RPMI7951 (cell line): ENCODE measurements at places on chromosomes 4 and X.

GRCh38 chr4:174332741-174333493 is 49.2 kb downstream of the CEP44 start:
- DNase-seq: no peak

- DNase-seq: no peak
These were observed 16.2 kb upstream of the GPKOW start for GRCh38 chrX:49139713-49140112.

- DNase-seq: no peak
These were observed 118.5 kb upstream of the NWD2 start for GRCh38 chr4:37126051-37126450.

GRCh38 chr4:72314869-72315268 is 254.2 kb downstream of the ADAMTS3 start:
- peak; percentile 74 for DNase-seq

DNA sequence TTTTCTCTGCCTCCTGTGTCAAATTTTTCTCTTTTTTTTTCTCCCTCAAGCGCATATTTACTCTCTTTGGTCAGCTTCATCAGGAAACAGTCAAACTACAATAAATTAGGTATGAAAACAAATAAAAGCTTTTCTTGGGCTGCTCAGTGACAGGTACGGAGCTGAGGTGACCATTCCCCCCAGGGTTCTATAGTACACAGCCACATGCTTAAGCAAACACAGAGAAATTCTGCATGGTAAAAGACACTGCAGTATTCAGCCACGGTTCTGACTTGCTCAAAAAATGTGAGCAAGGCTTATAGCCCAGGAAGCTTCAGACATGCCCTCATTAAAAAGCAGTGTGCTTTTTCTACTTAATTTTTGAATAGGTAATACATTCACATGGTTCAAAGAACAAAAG is 138.5 kb downstream of the GRIA3 start:
- no peak for DNase-seq

DNA sequence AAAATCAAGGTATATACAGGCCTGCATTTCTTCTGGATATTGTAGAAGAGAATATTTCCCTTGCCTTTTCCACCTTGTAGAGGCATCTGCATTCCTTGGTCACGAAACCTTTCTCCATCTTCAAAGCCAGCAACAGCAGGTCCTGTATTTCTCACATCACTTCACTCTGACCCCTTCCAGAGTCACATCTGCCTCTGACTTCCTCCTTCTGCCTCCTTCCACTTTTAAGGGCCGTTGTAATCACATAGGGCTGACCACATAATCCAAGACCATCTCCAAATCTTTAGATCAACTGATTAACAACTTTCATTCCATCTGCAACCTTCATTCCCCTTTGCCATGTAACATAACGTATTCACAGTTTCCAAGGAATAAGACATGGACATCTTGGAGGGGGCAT is 38.3 kb upstream of the NDP start:
- DNase-seq: no peak

GRCh38 chrX:85930099-85930498 is 117.3 kb downstream of the CHM start:
- DNase-seq: no peak

- DNase-seq: peak; percentile 42
These were observed 9.1 kb downstream of the LAMTOR3 start for GRCh38 chr4:99885063-99885664.

DNA sequence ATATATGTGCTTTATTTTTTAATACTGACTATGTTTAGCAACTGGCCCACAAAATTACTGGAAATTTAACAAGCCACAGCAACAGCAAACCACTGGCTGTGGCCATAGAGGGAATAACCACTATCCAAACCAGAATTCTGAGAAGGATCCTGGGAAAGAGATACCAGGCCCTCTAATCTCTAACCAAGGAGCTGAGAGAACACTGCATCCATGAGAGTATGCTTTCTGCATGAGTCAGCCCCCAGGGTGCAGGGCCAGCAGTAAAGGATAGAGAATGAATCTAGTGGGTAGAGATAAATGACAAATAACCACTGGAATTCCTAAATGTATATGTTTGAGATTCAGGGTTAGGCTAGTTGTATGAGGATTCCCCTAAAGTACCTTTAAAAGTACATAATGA is 221.8 kb downstream of the KIT start:
- peak; percentile 17 for DNase-seq

- peak; percentile 53 for DNase-seq
These were observed 5.7 kb downstream of the TCEANC start for GRCh38 chrX:13658602-13659001.

- DNase-seq: no peak
These were observed 235.8 kb downstream of the TRAM1L1 start for GRCh38 chr4:116849620-116850019.

GRCh38 chr4:42543762-42544161 is 113.1 kb downstream of the ATP8A1 start:
- no peak for DNase-seq

DNA sequence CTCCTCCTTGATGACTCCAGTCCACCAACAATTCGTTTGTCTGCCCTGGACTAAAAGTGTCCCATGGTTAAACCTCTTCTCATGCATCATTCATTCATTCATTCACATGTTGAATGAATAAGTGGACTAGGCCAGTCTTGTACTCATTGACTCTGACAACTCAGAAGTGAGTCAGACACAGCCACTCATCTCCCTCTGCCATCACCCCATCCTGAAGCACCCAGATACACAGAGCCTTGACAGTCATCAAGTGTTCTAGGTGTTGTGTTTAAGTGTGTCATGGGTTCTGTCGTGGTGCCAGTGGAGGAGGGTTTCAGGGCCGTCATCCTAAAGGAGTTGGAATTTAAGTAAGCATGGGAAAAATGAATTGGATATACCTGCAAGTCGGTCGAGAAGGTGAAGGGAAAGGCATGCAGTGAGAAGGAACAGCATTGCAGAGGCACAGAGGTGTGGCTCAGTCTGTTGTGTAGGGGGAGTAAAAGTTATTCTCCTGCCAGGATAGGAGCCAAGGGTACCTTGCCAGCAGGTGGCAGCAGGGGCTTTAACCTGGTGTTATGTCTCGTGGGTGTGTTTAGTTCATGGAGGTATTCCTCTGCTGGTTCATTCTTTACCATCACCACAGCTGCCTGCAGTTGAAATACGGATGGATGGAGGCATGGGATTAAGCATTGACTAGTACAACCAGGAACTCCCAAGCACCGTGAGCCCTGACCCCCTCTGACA is 18.3 kb downstream of the MAGED2 start:
- no peak for DNase-seq

DNA sequence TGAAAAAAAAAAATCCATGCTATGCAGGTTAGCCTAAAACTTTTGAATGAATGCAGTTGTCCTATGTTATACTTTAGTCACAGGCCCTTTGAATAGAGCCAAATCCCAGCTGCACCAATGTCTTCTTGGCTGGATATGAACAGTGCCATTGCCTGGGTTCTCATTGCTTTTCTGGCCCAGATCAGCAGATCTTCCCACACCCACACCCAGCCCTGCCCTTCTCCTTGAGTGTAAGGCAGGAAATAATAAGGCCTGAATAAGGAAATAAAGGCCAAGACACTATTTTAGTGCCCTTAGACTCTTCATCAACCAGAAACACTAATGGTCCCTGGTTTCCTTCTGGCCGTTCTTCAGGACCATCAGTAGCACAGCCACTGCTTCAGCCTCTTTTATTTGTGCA is 66.6 kb downstream of the USP38 start:
- no peak for DNase-seq

DNA sequence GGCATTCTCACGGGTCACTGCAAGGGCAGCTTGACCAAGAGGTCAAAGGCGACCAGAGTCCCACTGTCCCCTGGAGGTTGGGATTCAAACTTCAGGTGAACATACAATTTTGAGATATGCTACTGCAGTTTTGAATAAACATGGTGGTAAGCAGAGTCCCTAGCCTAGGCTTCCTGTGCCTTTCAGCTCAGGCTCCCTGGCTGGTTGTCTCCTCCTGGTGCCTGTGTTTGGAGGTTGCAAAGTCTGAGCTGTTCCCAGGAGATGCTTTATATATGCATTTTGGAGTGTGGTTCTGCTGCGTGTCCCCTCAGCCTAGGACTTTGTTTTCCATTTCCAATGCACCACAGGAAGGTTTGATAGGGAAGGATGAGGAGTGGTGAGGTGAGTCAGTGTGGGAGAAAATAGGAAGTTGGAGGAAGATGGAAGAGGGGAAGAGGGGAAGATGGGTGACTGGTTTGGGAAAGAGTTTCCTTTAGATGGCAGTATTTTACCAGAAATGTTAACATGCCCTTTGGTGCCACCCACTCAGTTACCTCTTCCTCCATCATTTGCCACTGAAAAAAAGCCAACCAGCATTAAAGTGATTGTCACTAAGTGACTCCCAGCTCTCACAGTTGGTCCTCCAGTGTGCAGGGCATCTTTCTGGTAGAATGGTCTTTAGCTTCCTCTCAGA is 211.7 kb upstream of the AGTR2 start:
- DNase-seq: peak; percentile 40

DNA sequence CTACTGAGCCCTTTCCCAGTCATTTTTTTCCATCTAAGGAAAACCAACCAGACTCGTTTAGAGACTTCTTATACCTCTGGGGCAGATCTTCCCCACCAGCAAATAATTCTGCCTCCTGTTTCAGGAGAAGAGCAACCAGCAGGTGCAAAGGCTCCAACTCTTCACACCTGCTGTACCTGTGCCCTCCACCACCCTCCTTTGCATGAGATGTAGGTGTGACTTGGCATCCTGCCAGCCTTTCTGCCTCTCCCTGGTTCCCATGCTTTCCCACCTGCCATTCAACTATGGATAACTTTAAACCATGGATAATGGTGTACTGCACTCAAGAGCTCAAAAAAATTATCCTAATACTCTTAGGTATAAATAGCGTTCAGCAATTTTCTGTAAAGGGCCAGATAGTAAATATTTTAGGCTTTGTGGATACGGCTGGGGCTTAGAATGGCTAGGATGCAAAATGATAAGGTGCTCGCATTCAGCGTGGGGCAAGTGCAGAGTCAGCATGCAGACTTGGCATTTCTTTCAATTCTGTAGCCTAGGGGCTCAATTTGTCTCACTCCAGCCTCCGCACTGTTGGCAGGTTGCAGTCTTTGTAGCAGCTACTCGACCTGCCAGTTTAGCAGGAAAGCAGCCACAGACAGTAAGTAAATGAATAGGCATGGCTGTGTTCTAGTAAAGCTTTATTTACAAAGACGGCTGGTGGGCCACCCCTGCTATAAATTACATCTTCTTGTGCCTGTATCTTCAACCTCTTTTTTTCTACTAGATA is 79.8 kb downstream of the HCCS start:
- DNase-seq: no peak

DNA sequence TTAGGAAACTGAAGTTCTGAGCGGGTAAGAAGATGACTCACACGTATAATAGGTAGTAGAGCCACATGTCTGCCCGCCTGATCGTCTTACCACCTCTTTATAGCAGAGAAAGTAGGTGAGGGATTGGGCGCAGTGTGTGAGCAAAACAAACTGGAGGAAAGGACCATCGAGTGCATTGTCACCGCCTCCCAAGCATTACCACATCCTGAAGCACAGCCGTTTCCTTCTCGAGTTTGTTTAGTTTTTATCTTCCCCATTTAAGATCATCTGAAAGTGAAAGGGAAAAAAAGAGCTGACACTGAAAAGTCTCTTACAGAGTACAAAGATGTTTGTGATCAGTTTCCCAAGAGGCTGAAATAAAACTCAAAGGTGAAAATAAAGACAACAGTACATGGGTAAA is 14.8 kb downstream of the PDK3 start:
- DNase-seq: peak; percentile 68

- DNase-seq: peak; percentile 10
These were observed 53.4 kb upstream of the TRPC3 start for GRCh38 chr4:122005064-122005755.

- no peak for DNase-seq
These were observed 110.6 kb downstream of the DTHD1 start for GRCh38 chr4:36392024-36392423.

DNA sequence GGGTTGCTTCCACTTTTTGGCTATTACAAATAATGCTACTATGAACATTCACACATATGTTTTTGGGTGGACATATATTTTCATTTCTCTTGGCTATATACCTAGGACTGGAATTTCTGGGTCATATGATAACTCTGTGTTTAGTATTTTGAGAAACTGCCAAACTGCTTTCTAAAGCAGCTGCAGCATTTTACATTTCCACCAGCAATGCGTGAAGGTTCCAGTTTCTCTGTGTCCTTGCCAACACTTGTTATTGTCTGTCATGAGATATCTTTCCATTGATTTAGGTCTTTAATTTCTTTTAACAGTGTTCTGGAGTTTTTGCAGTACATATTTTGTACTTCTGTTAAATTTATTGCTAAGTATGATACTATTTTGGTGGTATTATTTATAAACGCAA is 48.3 kb downstream of the CLCN5 start:
- no peak for DNase-seq

- no peak for DNase-seq
These were observed 33.6 kb upstream of the JAKMIP1 start for GRCh38 chr4:6233929-6234328.

- DNase-seq: no peak
These were observed 1825.1 kb upstream of the IGFBP7 start for GRCh38 chr4:58935332-58935731.

DNA sequence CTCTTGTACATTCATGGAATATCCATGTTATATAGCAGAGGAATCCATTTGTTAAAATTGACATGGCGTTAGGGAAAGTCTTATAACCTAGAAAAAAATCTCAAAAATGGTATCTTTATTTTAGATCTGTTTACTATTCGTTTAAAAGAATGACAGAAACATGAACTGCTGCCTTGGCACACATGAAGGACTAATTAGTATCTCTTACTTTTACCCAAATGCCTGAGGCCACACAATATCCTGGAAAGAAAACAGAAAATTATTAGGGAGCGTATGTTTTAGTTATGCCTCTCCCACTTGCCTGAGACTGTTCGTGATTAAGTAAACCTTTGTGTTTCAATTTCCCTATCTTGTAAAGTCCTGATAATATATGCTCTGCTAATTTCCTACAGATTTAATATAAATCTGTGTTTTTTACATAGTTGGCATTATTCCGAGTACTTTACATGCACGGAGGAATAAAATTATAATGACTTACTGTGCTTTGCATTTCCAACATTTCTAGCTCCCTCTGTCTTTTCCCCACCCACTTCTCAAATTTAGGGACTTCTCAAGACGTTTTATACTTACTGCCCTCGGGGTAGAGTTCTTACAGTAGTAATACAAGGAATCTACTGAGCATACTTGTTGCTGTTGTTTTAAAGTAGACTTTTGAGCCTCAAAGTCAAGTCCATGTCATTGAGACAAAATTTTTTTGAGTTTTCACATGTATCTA is 147.3 kb downstream of the VEGFC start:
- DNase-seq: peak; percentile 40

DNA sequence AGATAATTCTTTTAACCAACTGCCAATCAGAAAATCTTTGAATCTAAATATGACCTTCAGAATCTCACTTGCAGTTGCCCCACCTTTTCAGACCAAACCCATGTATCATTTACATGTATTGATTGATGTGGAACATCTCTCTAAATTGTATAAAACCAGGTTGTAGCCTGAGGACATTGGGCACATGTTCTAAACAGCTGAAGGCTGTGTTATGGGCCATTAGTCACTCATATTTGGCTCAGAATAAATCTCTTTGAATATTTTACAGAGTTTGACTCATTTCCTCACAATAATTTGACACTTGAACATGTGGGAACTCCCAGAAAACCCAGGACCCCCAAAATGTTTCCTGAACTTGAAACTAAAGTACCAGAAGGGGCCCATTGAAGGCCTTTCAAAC is 58.7 kb downstream of the UGT2B10 start:
- no peak for DNase-seq

- DNase-seq: peak; percentile 0
These were observed 377.1 kb upstream of the HS3ST1 start for GRCh38 chr4:11805842-11806241.

GRCh38 chr4:12492730-12493393 is 991.3 kb downstream of the RAB28 start:
- DNase-seq: no peak
